ENCODE measurements at places on chromosomes 1 and 21.

GRCh38 chr21:41141031-41141457, 26.9 kb upstream of the BACE2 start:
- no peak for DNase-seq

DNA sequence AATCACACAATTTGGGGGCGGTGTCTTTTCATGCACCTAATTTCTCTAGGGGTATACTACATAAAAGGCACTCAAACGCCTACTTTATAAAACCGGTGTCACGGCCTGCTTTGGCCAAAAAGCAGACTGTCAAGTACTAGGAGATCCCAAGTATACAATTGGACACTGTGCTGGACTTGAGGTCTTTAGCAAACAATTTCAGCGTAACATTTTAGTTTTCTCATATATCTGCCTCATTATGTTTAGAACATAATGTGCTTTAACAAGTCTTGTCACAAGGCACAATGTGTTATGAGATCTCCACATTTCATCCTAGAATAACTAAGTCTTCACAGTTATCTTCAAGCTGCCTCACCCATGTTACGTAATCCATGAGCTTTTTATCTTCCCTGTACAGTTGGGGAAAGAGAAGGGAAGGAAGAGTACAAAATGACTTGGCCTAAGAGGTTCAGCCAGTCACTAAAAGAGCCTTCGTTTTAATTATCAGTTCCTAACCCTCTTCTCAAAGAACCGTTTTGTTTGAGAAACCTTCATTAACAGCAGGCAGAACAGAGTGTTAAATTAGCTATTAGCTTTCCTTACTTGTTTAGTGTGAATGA, 1.7 kb downstream of the SSX2IP start:
- no peak for DNase-seq

DNA sequence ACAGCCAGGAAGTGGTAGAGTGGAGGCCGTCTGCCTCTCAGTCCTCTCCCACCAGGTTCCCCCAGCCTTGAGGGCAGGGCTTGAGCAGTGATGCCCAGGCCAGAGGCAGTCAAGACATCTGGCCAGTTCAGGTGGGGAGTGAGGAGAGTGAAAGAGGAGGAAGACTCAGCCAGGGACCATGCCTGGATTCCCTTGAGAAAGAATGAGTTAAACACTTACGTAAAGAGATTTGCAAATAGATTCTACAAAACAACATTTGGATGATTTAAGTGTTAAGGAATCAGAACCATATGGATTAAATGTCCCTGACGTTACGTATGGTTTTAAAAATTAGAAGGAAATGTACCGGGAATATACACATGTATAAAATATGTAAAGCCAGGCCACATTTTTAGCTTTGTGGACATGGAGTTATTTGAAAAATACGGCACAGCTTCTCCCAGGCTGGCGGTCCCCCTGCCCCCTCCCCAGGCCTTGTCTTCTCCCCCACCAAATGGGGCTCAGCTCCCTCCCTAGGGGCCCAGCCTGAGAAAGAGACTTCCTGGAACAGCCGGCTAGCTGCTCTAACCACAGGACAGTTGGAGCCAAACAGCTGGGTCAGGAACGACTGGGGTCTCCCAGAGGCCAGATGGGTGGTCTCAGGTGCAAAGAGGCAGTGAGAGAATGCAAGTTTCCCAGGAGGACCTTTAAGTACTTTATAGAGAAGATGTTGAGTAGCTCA, 188.3 kb upstream of the EDN2 start:
- DNase-seq = no peak

GRCh38 chr1:31588751-31589515, 12.6 kb downstream of the TINAGL1 start:
- DNase-seq = no peak

DNA sequence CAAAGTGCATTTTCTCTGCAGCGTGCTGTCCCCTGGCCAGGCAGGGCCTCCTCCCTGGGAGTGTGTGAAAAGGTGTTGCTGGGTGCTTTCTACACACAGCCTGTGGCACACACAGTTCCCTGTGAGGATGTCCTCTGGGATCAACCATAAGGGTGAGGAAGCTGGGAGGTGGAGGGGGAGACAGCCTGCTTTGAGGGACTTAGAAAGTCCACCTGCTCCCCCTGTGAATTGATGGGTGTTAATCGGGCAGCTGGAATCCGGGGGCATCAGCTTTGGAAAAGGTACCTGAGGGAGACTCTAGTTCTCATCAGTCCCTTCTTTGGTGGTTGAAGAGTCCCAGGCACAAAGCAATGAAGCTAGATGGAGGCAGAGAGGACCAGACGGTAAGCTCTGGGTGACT, 35.8 kb downstream of the LHX4 start:
- DNase-seq = no peak

Measured in bone marrow (tissue), 2 donors.